Foreskin melanocyte (primary cell): ENCODE measurements at places on chromosomes 7 and 10.

GRCh38 chr10:88385601-88386203 is 197.4 kb downstream of the RNLS start:
- DNase-seq, result no peak

DNA sequence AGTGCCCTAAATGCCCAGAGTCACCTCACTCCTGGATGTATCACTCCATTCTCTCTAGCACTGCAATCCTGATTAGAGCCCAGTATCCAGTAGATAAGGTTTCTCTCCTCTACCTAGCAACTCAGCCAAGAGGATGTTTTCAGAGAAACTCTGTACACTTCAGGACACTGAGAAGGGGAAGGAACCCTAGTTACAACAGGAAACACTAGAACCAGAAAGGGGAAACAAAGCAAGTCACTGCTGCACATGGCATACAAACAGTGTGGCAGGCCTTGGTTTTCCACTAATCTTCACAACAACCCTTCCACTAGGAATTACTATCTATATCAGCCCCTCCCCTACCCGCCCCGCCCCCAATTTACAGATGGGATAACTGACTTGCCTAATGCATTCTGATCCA is 1.6 kb downstream of the FAM204A start:
- DNase-seq, result no peak

- no peak for DNase-seq
Observed at GRCh38 chr7:143393267-143394041, 12.3 kb downstream of the ZYX start.

DNA sequence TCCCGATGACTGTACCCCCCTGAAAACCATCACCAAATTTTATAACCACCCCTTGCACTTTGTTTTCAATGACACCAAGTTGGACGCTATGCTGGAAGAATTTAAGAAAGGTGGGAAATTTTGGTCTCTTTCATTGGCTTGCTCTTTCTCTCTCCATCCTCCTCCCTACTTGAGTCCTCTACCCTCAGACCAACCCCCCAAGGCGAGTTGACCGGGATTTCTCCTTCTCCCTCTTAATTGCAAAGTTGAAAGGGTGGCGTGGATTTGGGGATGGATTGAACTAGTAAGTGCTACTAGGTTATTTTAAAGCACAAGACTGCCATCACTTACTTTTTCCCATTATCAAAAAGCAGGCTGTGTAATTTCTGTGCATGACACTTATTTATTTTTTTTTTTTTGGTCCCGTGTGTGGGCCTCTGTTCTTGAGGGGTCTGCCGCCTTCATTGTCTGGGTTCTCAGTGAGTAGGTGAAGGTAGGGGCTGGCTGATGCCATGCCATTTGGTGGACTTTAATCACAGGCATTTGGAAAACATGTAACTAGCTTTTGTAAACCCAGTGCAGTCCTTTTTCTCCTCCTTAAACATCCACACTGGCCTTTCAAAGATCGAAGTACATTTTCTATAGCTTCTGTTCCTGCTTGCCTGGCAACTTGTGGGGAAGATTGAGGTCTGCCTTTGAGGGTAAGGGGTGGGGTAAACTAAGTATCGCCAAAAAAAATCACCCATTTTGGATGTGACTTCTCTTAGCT is 2.1 kb downstream of the CNNM2 start:
- no peak for DNase-seq

DNA sequence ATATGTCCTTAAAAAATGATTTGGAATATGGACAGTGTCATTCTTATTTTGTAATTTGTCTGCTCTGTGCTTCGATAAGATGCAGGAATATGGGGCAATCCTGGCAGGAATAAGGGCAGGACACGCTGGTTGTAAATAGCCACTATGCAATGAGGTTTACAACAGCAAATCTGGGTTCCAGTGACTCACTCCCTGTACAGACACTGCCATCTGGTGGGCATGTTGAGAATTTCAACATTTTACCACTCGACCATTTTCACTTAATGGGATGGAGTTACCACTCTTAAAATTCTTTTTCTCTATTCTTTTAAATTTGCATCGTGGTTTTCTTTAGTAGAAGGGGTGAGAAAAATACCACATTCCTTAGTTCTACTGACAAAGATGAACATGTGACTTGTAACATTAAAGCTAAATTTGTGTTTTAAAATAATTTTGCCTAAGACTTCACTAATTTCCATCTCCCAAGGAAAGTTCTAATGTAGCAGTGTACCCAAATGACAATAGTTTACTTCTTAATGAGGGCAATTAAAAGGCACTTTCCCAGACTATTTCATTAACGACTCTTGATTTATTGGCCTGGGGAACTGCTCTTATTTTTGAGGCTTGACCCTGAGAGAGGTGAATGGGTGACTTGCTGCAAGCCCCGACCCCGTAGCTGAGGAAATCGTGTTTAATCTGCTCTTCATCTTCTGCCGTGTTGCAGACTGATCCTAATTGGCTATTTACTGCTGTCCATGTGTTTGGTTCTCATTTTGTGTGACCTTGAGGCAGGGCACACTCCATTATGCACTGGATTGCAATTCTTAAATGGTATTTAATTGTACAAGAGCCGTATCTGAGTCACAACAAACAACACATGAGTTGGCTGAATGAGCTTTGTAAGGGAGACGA is 173.6 kb upstream of the IMMP2L start:
- peak; percentile 67 for DNase-seq

GRCh38 chr10:44651834-44652233 is 259.3 kb upstream of the TMEM72 start:
- DNase-seq, result no peak

- no peak for DNase-seq
Observed at GRCh38 chr7:157429680-157430224, 92.9 kb downstream of the DNAJB6 start.

DNA sequence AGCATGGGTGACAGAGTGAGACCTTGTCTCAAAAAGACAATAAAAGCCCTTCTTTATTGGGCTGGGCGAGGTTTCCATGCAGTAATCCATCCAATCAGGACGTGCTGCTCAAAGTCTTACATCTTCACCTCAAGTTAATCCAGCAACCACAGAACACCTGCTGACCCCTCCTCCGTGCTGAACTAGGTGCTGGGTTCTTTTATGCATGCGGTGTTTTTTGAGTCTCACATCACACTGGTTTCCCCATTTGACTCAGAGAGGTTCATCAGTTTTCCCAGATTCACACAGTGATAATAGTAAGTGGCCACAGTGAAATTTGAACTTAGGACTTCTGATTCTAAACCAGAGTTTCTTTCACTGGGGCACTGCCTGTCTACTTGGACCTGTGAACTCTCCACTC is 58.3 kb upstream of the GTF2I start:
- DNase-seq, result no peak
